CD4-positive, alpha-beta T cell treated with Interleukin-15 for 1 hour (primary cell): ENCODE measurements at places on chromosomes 3 and 15.

- DNase-seq = no peak
Observed at GRCh38 chr3:131728898-131729642, 226.3 kb upstream of the MRPL3 start.

DNA sequence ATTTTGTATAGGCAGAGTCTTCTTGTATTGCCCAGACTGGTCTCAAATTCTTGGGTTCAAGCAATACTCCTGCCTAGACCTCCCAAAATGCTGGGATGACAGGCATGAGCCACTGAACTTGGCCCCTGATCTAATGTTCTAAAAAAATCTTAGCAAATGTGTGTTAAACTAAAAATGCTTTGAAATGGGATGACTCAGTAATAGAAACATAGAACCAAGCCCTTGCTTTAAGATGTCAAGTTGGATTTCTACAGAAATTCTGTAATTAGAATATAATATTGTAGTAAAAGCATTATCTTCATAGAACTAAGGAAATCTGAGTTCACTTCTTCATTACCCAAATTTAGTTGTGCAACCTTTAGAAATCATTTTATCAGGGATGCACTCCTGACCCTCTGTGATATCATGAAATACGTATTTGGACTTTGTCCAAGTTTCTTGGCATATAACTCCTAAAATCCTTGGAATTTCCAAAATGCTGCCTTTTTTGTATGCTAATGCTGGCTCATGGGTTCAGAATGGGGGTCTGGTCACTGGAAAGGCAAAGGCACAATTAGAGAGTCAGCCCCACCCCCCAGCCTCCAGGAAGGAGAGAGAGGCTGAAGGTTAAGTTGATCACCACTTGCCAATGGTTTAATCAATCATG lies 217.3 kb downstream of the TP63 start:
- DNase-seq = no peak

DNA sequence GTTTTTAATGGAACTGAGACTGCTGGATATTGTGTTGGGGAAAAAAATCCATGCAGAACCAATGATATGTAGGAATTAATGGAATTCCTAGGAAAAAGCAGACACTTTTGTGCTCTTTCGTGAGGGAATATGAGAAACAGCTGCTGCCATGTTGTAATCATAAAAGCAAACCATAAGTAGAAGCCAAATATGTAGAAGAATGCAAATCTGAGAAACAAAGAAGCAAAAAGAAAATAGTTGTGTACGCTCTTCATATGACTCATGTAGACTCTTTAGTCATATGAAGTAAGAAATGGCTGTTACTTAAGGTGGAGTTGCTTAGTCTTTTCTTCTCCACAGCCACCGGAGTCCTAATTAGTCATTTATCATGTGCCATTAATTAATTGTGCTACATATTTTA lies 298.6 kb upstream of the ZNF717 start:
- DNase-seq = no peak

GRCh38 chr15:41554915-41555314 lies 4.1 kb upstream of the TYRO3 start:
- DNase-seq = no peak

DNA sequence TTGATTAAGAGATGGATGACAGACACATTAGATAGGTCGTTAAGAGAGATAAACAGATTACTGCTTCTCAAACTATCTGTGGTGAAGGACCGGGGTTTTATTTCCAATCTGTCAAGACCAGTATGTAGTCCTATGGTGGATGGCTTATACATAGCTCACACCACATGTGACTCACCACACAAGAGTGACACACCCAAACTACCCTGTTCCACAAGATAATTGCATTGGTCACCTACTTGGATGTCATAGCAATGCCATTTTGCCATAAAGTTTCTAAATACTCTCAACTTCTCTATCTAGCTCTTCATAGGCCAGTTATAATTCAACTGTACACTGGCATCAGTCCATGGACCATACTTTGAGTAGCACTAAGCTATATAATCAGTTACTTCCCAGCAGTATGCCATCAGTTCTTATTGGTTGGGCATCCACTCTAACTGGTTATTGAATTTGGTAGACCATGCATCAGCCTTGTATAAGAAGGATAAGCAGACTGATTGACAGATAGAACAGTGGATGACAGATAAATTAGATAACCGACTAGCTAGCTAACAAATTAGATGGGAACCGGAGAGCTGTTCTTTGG lies 11.6 kb downstream of the WWTR1 start:
- no peak for DNase-seq

GRCh38 chr15:63322541-63322940 lies 45.1 kb downstream of the APH1B start:
- no peak for DNase-seq

GRCh38 chr3:126291537-126291936 lies 65.7 kb downstream of the KLF15 start:
- no peak for DNase-seq

GRCh38 chr3:107514453-107514852 lies 8.3 kb upstream of the BBX start:
- DNase-seq = no peak
